ENCODE measurements at places on chromosomes 2 and 18. TPM values are rescaled to one million over a fixed set of nuclear protein-coding genes. Genes with fewer than 3 reads are reported as not detected.
A peak's percentile ranks its signal among the peaks of the same experiment; 100 is the strongest.

The GPR55 gene
- 0.35 TPM for total RNA-seq

GRCh38 chr2:212968284-212969081 lies 182.9 kb downstream of the IKZF2 start:
- DNase-seq: peak; percentile 16

DNA sequence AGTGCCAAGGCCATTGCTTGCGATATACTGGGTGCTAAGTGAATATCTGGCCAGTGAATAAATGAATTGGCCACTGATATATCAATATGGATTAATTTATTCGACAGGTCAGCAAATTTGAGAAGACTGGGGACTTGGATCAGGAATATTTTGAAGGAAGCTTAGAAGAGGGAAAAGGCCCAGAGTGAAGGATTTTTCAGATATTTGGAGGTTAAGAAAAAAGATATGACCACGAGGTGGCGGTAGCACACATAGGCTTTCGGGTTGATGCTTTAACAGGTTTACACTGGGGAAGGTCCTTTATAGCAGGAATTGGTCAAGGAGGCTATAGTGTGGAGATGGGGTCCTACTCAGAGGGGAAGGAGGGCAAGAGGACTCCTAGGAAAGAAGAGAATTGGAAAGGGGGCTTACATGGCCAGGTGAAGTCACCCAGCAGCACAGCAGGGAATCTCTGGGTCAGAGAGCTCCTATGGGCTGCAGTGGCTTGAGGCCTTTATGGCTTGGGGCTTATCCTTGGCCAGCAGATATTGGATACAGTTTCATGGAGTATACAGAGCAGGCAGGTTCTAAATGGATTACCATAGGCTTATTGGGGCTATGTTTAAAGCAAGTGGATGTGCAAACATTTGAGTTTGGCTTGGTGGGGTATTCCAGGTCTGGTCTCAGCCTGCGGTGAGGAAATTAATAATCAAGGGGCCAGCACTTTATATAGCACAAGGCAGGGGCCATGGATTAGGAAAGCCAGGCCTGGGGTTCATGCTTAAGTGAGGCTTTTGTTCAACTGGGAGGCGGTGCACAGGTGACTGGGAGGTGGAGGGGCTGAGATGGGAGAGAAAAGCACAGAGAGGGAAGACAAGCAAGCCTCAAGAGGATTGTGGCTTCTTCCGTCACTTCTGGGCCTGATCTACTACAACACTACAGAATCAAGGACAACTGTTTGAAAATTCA lies 9.7 kb downstream of the IL1RN start:
- DNase-seq: peak; percentile 65

The CTLA4 gene
- 65.2 TPM for total RNA-seq

The ST3GAL5 gene
- 10.4 TPM for total RNA-seq

DNA sequence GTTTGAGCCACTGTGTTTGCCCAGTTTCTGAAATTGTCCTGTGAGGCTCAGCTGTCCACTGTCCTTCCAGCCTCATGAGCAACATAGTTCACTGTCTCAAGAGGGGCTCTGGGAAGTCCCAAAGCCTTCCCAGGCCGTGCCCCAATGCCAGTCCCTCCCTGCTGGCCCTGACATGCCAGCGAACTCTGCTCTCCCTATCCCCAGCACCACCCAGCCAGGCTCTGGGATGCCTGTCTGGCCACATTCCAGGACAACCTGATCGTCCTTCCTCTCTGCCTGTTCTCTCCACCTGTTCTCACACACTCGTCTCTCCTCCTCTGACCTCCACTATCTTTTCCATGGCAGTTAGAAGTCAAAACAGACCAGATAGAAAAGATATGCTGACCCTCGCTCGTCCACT lies 278.0 kb upstream of the ID2 start:
- DNase-seq: no peak

- no peak for DNase-seq
Measured at GRCh38 chr18:51953521-51953920, 386.5 kb upstream of the DCC start.

GRCh38 chr2:218047536-218048225 lies 21.4 kb upstream of the RUFY4 start:
- DNase-seq: no peak

The COL6A3 gene
- 3.0 TPM for total RNA-seq

The GPAT2 gene
- total RNA-seq: 14.4 TPM

DNA sequence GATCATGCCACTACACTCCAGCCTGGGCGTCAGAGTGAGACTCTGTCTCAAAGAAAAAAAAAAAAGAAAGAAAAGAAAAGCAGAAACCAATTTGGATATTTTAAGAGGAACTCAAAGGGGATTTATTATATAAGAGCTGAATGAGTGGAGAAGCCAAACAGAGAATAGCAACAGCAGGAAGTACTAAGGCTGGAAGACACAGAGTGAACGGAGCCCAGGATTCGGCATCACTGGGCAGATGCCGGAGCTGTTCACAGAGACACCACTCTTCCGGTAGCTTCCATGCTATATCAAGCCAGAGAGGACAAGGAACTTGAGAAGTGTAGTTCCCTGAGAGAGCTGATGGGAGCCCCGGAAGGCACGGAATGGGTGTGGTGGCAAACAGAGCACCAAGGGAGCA lies 47.0 kb upstream of the CABLES1 start:
- DNase-seq: no peak

- no peak for DNase-seq
Measured at GRCh38 chr18:77153404-77153803, 20.8 kb upstream of the MBP start.

The KIF5C gene
- total RNA-seq: 18.6 TPM

DNA sequence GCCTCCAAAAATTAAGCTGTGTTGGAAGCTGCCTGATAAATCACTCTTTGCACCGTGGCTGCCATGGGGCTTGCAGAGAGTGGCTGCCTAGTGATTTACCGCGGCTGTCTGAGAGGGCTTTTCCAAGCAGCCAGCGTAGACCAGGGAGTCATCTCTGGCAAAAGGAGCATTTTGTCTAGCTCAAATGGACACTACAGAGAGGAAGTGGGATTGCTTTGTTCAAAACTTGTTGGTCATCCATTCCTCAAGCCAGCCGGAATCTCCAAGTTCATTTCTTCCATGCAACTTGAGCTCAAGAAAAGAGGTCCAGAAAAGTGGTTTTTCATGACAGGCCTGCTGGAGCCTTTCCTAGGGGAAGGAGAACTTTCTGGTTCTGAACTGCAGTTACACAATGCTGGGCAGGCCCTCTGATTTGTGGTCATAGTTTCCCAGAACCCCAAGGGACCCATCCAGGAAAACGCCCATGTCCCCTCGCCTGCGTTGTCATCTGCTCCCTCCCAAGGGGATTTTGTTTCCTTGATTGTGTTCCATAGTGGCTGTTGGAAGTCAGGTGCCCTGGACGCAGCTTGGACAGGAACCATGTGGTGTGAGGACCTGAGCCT lies 108.1 kb downstream of the TRIB2 start:
- no peak for DNase-seq

DNA sequence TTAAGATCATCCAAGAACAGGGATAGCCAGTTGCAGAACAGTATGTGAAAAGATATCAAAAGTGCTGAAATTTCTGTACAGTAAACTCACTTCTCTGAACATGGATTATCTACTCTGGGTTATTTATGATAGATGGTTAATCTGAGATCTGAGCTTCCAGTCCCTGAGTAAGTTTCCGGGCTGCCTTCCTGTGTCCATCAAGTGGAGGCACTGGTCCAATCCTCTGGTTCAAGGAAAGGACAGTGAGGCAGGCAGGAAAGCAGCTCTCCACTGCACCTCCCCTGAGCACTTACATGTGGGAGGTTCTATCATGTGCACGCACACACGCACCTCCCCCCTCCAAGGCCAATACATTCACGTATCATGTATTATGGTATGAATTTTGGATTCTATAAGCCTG lies 32.5 kb downstream of the GPR45 start:
- DNase-seq: no peak

DNA sequence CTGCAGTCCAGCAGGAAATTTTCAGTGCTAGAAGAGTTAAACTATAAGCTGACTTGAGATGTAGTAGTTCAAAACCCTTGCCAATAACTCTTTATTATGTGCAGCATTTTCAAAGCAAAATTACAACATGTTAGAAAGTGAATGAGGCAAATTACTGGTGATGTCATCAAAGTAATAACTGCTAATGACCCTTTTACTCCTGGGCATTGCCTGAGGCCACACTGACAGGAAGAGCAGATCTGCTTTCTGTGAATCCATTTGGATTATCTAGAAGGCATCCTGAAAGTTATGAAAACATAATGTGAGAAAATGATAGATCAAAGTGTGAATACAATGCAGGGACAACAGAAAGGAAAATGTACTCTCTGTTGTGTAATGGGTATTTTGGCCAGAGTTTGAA lies 139.6 kb upstream of the TRIB2 start:
- DNase-seq: no peak

GRCh38 chr18:65592435-65592834 lies 158.4 kb upstream of the CDH7 start:
- no peak for DNase-seq

GRCh38 chr2:67246791-67247190 lies 150.3 kb upstream of the ETAA1 start:
- no peak for DNase-seq

- no peak for DNase-seq
Measured at GRCh38 chr2:216031960-216032689, 18.8 kb upstream of the MREG start.

All from activated naive CD4-positive, alpha-beta T cell treated with anti-CD3 and anti-CD28 coated beads for 36 hours (primary cell).